Neural crest cell (in vitro differentiated cells): ENCODE measurements at places on chromosomes 1 and 21. TPM values are rescaled to one million over a fixed set of nuclear protein-coding genes. Genes with fewer than 3 reads are reported as not detected.

Gene OR2L5
- not detected in 2 replicates for total RNA-seq

Gene SSBP3
- 94.3 and 99.0 TPM in 2 replicates for total RNA-seq

Gene ZNF695
- total RNA-seq, result 21.4 and 21.8 TPM in 2 replicates

Gene SLC44A5
- total RNA-seq, result 9.7 and 10.0 TPM in 2 replicates

Gene BRDT
- total RNA-seq, result not detected in 2 replicates

Gene OPTC
- total RNA-seq, result not detected in 2 replicates

Gene CD164L2
- not detected in 2 replicates for total RNA-seq

- peaks cover 81% of the 10 kb centered on the region for H3K27me3 ChIP-seq
- no peaks in the 10 kb centered on the region for H3K4me1 ChIP-seq
- H3K27ac ChIP-seq, result no peak overlapping the region
- no peak for DNase-seq
- H3K4me3 ChIP-seq, result no peak overlapping the region
These were observed 23.1 kb downstream of the RNF187 start for GRCh38 chr1:228510101-228510802.

DNA sequence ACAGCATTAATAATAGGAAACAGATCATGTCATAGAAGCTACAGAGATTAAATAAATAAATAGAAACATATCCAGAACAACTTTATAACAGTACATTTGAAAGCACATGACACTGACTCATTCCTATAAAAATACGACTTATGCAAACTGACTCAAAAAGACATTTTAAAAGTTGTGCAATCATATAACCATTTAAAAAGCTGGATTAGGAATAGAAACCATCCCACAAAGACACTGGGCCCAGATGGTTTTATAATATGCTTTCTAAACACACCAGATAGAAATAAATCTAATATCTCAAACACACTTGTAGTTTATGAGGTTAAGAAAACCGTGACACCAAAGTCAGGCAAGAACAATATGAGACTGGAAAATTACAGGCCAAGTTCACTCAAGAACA, 47.6 kb downstream of the MATN1 start:
- H3K27me3 ChIP-seq, result peaks cover 20% of the 10 kb centered on the region
- H3K4me3 ChIP-seq, result no peak overlapping the region
- peaks cover 5% of the 10 kb centered on the region for H3K36me3 ChIP-seq
- H3K4me1 ChIP-seq, result no peaks in the 10 kb centered on the region
- H3K27ac ChIP-seq, result no peak overlapping the region
- DNase-seq, result no peak

GRCh38 chr1:15693371-15693770, 9.3 kb downstream of the PLEKHM2 start:
- no peaks in the 10 kb centered on the region for H3K36me3 ChIP-seq
- H3K4me1 ChIP-seq, result no peaks in the 10 kb centered on the region
- no peak overlapping the region for H3K27ac ChIP-seq
- DNase-seq, result no peak
- H3K27me3 ChIP-seq, result no peaks in the 10 kb centered on the region

GRCh38 chr1:11483581-11484320, 4.8 kb downstream of the DISP3 start:
- H3K36me3 ChIP-seq, result no peaks in the 10 kb centered on the region
- H3K27me3 ChIP-seq, result peaks cover 30% of the 10 kb centered on the region
- H3K4me3 ChIP-seq, result no peak overlapping the region
- peaks cover 20% of the 10 kb centered on the region for H3K4me1 ChIP-seq

DNA sequence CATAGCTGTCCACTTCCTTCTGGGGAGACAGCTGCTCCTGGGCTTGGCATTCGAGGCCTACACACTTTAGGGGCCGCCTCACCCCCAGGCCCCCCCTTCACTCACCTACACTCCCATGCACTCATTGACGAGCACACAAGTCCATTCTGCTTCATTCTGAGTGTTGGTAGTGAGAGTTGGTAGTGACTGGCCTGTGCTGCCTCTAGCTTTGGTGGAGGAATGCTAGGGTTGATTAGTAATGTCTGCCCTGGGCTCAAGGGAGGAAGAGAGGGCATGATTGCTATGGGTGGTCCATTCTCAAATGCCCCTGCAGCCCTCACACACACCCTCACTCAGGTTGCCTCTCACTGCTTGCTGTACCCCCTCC, 30.4 kb downstream of the TRIM11 start:
- peaks cover 28% of the 10 kb centered on the region for H3K27me3 ChIP-seq
- no peak for DNase-seq
- H3K27ac ChIP-seq, result no peak overlapping the region
- H3K4me3 ChIP-seq, result peak overlapping the region; percentile 49

- no peak overlapping the region for H3K4me3 ChIP-seq
- no peak for DNase-seq
- H3K36me3 ChIP-seq, result no peaks in the 10 kb centered on the region
- no peaks in the 10 kb centered on the region for H3K27me3 ChIP-seq
These were observed 156.0 kb upstream of the JUN start for GRCh38 chr1:58939666-58940370.

GRCh38 chr1:244236101-244236500, 185.0 kb downstream of the ZBTB18 start:
- no peak overlapping the region for H3K4me3 ChIP-seq
- no peaks in the 10 kb centered on the region for H3K36me3 ChIP-seq
- peak overlapping the region; percentile 92 for H3K27ac ChIP-seq
- no peak for DNase-seq
- peaks cover 8% of the 10 kb centered on the region for H3K27me3 ChIP-seq
- peaks cover 8% of the 10 kb centered on the region for H3K4me1 ChIP-seq

DNA sequence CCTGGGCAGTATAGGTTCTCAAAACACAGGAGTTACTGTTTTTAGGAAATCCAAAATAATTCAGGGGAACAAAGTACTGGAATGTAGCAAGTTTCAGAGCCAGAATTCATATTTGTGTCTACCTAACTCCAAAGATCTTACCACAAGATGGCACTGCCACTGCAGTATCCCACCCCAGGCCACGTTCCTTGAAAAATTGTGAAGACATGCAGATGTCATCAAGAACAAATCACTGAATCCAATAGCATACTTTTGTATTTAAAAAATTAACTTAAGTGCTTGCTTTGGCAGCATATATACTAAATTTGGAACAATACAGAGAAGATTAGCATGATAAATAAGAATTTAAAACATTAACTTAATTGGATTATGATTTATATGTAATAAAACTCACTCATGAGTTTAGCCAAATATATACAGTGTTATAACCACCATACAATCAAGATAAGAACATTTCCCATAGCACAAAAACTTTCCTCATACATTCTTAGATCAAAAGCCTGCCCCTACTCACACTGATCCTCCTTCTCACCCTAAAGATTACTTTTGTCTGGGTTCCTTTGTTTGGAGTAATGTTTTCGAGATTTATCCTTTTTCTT, 209.9 kb downstream of the FAF1 start:
- no peak overlapping the region for H3K27ac ChIP-seq
- H3K4me3 ChIP-seq, result no peak overlapping the region
- no peaks in the 10 kb centered on the region for H3K27me3 ChIP-seq
- H3K4me1 ChIP-seq, result peaks cover 5% of the 10 kb centered on the region
- peak; percentile 16 for DNase-seq

DNA sequence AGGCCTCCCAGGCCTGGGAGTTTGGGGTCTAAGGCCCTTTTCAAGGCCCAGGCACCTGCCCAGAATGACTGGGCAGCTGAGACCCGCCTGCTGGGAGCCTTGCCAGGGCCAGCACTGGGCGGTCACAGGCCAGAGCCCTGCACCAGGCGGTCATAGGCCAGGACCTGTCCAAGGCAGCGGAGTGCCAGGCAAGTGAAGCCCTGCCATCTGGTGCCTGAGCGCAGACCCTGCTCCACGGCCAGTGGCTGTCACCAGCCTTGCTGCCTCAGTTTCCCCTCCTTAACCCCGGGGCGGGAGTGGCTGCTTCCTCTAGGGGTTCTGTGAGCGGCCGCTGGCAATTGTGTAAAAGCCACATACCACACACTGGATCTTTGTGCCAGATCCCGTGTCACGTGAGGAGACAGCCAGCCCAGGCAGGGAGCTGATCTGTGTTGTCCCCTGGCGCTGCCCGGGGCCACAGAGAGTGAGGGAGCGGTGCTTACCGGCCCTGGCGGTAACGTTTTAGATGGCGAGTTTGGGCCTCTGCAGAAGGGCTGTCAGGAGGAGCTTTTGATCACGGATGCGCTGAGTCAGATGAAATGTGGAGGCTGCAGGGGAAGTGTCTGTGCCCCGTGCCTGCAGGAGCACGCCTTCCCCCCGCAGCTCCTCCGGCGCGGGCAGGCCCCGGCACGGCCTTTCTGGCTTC, 4.6 kb downstream of the COL18A1 start:
- H3K4me3 ChIP-seq, result no peak overlapping the region
- no peak overlapping the region for H3K27ac ChIP-seq
- no peaks in the 10 kb centered on the region for H3K36me3 ChIP-seq
- H3K27me3 ChIP-seq, result peaks cover 50% of the 10 kb centered on the region
- H3K4me1 ChIP-seq, result peaks cover 29% of the 10 kb centered on the region
- no peak for DNase-seq

DNA sequence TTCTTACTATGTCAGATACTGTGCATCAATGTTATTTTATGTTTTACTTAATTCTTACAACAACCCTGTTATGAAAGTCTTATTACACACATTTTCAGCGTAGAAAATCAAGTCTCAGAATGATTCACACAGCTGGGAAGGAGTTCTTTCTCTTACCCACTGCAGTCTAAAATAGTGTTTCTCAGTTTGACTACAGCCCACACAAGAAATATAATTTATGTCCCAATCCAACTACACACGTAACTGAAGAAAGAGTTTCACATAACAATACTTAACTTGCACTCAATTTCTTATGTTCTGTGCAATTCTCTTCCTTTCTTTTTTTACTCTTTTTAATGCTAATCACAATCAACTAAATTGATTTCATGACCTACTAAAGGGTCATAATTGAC, 252.8 kb upstream of the ADGRL2 start:
- no peaks in the 10 kb centered on the region for H3K36me3 ChIP-seq
- peak overlapping the region; percentile 70 for H3K27ac ChIP-seq
- no peak for DNase-seq

- no peaks in the 10 kb centered on the region for H3K27me3 ChIP-seq
- peak overlapping the region; percentile 50 for H3K27ac ChIP-seq
- no peak for DNase-seq
- H3K4me1 ChIP-seq, result no peaks in the 10 kb centered on the region
- no peak overlapping the region for H3K4me3 ChIP-seq
- no peaks in the 10 kb centered on the region for H3K36me3 ChIP-seq
These were observed 75.8 kb downstream of the CTH start for GRCh38 chr1:70486676-70487458.

DNA sequence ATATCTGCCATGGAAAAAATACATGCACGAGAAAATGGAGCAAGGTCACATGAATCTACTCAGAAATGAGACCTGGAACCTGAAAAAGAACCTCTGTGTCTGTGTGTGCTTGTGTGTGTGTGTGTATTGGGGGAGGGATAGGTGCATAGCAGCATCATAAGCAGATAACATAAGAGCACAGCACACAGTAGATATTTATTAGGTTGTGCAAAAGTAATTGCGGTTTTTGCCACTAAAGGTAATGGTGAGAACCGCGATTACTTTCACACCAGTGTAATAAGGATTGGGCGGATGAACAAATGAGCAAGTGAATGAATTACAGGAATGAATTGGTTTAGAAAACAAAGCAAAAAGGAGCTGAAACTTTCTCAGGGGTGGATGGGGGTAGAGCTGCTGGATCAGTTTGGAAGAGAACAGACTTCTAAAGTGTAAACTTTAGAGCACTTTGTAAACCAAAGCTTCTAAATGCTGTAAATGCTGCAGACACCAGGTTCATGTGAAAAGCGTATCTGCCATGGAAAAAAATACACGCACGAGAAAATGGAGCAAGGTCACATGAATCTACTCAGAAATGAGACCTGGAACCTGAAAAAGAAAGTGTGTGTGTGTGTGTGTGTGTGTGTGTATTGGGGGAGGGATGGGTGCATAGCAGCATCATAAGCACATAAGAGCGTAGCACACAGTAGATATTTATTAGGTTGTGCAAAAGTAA, 156.9 kb downstream of the TOMM20 start:
- no peaks in the 10 kb centered on the region for H3K27me3 ChIP-seq
- H3K4me1 ChIP-seq, result peaks cover 62% of the 10 kb centered on the region
- DNase-seq, result no peak
- peak overlapping the region; percentile 31 for H3K4me3 ChIP-seq
- H3K36me3 ChIP-seq, result no peaks in the 10 kb centered on the region

DNA sequence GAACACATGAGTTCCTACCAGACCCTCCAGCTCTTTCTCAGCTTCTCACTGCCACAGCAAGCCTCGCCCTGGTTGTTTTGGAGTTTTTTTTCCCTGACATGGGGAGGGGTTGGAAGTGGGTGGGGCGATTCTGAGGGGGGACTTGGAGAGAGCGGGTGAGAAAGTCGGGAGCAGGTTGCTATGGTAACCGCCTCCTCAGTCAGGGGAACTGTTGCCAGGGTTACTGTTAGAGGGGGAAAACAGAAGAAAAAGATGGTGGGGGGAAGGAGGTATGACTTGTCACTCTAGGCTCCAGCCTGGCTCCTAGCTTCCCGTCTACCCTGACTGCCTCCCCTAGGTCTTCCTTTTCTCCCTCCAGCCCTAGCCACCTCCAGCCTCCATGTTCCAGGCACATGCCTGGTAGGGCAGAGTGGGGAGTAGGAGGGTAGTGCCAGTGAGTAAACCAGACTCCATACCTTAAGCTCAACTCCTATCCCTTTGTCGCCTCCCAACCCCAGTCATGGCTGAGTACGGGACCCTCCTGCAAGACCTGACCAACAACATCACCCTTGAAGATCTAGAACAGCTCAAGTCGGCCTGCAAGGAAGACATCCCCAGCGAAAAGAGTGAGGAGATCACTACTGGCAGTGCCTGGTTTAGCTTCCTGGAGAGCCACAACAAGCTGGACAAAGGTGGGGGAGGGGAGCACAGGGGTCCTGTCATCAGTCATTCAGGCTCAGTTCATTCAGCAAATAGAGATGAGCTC, 6.0 kb downstream of the PEA15 start:
- peak overlapping the region; percentile 78 for H3K27ac ChIP-seq
- peak overlapping the region; percentile 23 for H3K4me3 ChIP-seq
- peaks cover 56% of the 10 kb centered on the region for H3K4me1 ChIP-seq
- no peaks in the 10 kb centered on the region for H3K27me3 ChIP-seq

DNA sequence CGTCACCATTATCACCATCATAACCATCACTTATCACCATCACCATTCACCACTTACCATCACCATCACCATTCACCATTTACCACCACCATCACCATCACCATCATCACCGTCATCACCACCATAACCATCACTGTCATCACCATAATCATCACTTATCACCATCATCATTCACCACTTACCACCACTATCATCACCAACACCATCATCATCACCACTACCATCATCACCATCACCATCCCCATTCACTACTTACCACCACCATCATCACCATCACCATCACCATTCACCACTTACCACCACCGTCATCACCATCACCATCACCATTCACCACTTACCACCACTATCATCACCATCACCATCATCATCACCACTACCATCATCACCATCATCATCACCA, 151.8 kb downstream of the CAMTA1 start:
- no peak overlapping the region for H3K4me3 ChIP-seq
- no peak overlapping the region for H3K27ac ChIP-seq
- no peaks in the 10 kb centered on the region for H3K4me1 ChIP-seq
- H3K36me3 ChIP-seq, result no peaks in the 10 kb centered on the region

GRCh38 chr1:30743584-30744059, 14.0 kb downstream of the LAPTM5 start:
- H3K36me3 ChIP-seq, result no peaks in the 10 kb centered on the region
- no peaks in the 10 kb centered on the region for H3K27me3 ChIP-seq
- H3K27ac ChIP-seq, result no peak overlapping the region
- no peak overlapping the region for H3K4me3 ChIP-seq
- no peak for DNase-seq

- peak overlapping the region; percentile 72 for H3K27ac ChIP-seq
- peaks cover 3% of the 10 kb centered on the region for H3K36me3 ChIP-seq
- peaks cover 36% of the 10 kb centered on the region for H3K4me1 ChIP-seq
- H3K27me3 ChIP-seq, result peaks cover 3% of the 10 kb centered on the region
- H3K4me3 ChIP-seq, result peak overlapping the region; percentile 93
These were observed 1.7 kb downstream of the GNB1 start for GRCh38 chr1:1889090-1889750.
